DMS79 treated with DMSO at 0.1 percent for 48 hours (cell line): ENCODE measurements at places on chromosomes 16 and 17.

- DNase-seq = no peak
Observed at GRCh38 chr16:19486750-19487325, 35.1 kb downstream of the GDE1 start.

GRCh38 chr17:8555062-8555461 lies 75.5 kb downstream of the MYH10 start:
- no peak for DNase-seq

DNA sequence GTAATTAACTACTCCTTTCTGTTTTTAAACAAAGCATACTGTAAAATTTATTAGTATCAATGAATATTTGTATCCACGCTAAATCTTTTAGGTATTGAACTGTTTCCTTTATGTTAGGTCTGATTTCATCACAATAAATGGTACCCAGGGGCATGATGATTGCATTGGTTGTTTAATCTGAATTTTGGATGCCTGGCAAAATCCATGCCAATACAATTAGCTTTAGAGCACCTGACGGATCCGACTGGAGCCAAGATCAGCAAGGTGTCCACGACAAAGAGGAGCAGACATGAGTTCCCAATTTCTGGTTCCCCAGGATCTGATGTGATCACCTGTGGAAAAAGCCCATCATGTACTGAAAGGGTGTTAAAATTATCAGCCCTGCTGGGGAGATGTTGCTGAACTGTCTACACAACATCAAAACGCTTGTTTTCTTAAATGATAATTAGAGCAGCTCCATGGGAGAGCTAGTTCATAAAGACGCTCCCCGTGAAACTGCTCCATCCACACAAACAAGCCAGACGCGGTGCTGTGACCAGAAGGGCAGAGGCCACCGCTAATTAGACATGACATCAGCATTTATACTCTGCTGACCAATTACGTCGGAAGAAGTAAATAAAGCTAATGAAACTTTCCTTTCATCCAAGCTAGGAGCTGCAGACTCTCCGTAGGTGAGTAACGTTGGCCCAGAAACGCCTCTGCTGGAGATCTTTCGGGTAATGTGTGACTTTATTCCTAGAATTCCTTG lies 151.7 kb downstream of the CPPED1 start:
- DNase-seq = no peak

DNA sequence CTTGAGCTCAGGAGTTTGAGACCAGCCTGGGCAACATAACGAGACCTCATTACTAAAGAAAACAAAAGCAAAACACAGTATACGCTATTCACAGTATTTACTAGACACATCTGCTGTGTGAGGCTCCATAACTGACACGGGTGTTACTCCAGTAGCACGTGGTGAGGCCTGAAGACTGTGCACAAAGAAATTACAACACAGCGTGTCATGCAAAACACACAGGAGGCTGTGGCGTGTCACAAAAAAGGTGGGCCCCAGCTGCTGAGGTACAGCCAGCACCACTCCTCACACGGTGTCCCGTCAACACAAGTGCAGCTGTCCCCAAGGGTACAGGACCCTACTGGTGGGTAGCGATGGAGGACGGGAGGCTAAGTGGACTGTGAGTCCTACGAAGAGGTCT lies 2.7 kb downstream of the CYBC1 start:
- DNase-seq = no peak

GRCh38 chr16:30066761-30067583 lies 1.4 kb downstream of the ALDOA start:
- DNase-seq = no peak

- no peak for DNase-seq
Observed at GRCh38 chr17:28956112-28956511, 4.8 kb upstream of the PHF12 start.

DNA sequence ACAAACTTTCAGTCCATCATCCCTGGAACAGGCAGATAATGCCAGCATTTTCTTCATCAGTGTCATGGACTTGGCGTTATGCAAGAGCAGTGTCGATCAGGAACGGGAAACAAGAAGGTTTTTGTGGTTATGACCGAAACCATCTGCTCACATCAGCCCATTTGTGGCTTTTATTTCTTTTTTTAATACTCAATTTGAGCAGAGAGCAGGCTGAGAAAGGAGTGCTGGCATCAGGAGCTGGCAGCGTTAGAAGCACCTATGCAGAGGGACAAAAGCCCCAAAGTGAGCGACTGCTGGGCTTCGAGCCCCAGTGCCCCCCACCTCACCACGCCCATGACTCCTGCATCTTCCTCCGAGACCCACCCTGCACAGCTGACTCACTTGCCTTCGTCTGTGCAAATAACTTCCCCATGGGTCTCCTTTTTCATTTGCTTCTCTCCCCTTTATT lies 16.2 kb upstream of the CD300E start:
- DNase-seq = no peak

- DNase-seq = no peak
Observed at GRCh38 chr16:72068930-72069329, 5.9 kb downstream of the HPR start.

- no peak for DNase-seq
Observed at GRCh38 chr16:84595052-84595481, 22.8 kb downstream of the COTL1 start.

- DNase-seq = peak; percentile 76
Observed at GRCh38 chr17:74201250-74201649, 2.2 kb upstream of the RPL38 start.

DNA sequence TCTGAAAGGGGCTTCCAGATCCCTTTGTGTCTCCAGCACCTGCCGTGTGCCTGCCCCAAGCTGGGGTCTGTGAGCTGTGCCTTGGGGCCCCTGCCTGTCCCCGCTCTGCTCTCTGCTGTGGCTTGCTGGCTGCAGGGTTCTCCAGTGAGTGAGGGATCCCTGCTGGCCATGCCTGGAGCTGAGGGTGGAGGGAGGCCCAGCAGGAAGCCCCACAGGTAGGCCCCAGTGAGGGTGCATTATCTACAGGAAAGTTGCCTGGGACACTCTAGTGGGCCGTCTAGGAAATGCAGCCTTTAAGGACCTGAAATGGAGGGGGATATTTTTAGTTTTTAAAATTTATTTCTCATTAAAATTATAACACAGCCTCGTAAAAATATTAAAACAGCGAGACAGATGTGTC lies 50.9 kb downstream of the JPH3 start:
- DNase-seq = no peak

DNA sequence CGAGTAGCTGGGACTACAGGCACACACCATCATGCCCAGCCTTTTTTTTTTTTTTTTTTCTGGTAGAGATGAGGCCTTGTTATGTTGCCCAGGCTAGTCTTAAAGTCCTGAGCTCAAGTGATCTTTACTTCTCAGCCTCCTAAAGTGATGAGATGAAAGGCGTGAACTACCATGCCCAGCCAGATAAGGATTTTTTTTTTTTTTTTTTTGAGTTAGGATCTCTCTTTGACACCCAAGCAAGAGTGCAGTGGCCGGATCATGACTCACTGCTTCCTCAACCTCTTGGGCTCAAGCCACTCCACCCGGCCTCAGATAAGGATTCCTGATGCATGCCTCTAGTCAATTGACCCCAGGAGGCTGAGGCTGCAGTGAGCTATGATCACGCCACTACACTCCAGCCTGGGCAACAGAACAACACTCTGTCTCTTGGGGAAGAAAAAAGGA lies 11.2 kb upstream of the PLEKHG4 start:
- no peak for DNase-seq

DNA sequence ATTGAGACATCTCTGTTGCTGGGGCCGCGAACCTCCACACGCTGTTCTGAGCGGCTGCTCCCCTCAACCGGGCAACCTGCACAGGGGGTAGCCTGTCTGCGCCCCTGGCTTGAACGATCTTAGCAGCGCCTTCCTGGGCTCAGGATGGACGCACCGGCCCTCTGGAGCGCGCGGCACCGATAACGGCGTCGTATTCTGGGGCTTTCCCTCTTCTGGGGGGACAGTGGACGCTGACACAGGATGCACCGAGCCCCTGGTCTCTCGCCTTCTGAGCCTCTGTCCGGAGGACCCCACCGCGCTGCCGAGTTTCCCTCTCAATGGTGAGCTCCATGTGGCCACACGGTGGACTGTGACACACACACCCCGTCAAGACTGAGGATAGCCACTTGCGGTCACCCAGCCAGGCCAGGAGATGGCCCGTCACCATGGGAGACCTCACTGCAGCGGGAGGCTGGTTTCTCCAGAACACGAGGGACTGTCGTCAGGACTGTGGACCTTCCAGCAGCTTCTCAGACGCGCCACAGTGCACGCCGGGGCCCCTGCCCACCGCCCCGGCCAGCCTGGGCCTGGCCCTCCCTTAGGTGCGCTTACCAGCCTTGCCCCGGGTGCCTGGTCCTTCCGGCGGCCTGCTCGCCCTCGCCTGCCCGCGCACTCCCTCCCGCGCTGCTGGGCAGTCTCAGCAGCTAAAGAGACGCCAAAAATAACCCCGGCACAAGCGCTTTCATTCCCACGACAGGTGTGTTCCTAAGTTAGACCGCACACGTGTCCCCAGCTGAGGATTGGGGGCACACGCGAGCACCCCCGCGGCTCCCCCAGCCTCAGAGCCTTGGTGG lies 30.0 kb upstream of the PABPN1L start:
- no peak for DNase-seq

GRCh38 chr16:23948949-23949411 lies 113.2 kb downstream of the PRKCB start:
- peak; percentile 77 for DNase-seq

DNA sequence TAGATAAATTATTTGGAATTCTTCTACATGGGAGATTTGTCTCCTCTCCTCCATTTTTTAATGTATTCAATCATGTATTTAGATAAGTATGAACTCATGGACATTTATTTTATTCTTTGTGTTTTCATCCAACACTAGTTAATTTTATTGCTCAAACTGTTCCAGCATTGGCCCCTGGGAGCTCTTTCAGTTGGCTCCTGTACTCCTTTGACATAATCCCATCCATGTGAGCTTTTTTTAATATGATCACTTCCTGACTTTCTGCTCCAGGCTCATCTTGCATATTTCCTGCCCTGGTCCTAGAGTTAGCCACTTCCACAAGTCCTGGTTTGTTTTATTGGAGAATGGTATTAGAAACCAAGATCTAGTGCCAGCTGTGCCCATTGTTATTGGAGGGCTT lies 419.0 kb upstream of the CDH11 start:
- DNase-seq = no peak

- DNase-seq = no peak
Observed at GRCh38 chr16:85605051-85605911, 7.8 kb upstream of the GSE1 start.

DNA sequence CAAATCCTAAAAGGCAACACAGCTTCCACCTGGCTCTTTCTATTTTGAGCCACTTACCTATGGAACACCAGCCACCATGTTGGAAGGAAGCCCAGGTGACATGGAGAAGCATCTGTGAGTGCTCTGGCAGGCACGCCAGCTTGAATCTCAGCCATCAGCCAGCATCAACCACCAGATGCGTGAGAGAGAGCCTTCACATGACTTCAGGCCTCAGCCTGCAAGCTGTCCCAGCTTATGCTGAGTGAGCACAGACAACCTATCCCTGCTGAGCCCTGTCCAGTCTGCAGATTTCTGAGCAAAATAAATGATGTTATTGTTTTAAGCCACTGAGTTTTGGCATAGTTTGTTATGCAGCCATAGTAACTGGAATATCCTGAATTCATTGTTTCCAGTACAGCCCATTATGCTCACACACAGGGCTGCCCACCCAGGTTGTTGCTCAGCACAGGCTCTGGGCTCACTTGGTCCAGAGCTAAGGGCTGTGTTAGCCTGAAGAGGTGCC lies 35.1 kb downstream of the TMEM238L start:
- DNase-seq = no peak

- no peak for DNase-seq
Observed at GRCh38 chr17:73612031-73612472, 32.2 kb downstream of the SDK2 start.

DNA sequence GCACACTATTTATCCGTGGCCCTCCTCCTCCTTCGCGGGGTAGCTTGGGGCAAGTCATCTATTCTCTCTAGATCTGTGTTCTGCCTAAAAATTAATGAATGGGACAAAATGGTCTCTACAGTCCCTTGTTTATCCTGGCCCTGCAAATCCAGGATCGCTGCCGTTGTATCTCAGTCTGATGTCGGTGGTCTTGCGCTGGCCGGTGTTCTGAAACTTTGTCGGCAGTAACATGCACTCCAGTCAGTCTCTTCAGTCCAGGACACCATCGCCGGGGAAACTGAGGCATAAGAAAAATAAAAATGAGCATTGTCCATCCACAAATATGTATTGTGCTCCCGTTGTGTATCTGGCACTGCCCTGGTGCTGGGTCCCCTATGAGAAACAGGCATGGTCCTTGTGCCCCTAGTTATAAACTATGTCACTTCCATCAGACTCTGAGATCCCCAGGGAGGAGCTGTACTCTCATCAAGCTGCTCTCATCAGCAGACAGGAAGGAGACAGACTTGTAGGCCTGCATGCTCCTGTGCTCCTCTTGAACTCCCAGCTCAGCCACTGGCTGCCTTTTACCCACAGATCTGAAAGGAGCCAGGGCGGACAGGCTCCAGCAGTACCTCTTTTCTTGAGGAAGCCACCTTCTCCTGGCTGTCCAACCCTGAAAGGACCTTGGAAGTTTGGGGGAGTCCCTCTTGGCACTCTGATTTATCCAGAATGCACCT lies 13.7 kb upstream of the CA4 start:
- DNase-seq = no peak

GRCh38 chr17:43874293-43874692 lies 27.3 kb downstream of the CD300LG start:
- no peak for DNase-seq
